ENCODE measurements at places on chromosomes 4 and X.

GRCh38 chrX:150234126-150234525 lies 129.0 kb upstream of the MAMLD1 start:
- no peak for DNase-seq

DNA sequence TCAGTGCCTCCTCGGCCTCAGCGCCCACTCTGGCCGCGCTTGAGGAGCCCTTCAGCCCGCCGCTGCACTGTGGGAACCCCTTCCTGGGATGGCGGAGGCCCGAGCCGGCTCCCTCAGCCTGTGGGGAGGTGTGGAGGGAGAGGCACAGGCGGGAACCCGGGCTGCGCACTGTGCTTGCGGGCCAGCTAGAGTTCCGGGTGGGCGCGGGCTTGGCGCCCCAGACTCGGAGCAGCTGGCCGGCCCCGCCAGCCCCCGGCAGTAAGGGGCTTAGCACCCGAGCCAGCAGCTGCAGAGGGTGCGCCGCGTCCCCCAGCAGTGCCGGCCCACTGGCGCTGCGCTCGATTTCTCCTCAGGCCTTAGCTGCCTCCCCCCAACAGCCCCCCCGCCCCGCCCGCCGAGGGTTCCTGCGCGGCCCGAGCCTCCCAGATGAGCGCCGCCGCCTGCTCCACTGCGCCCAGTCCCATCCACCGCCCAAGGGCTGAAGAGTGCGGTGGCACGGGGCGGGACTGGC lies 1137.0 kb downstream of the PCDH18 start:
- no peak for DNase-seq

GRCh38 chrX:20463296-20464075 lies 196.8 kb upstream of the RPS6KA3 start:
- no peak for DNase-seq

- no peak for DNase-seq
Observed at GRCh38 chr4:169690787-169691186, 67.0 kb downstream of the HPF1 start.

DNA sequence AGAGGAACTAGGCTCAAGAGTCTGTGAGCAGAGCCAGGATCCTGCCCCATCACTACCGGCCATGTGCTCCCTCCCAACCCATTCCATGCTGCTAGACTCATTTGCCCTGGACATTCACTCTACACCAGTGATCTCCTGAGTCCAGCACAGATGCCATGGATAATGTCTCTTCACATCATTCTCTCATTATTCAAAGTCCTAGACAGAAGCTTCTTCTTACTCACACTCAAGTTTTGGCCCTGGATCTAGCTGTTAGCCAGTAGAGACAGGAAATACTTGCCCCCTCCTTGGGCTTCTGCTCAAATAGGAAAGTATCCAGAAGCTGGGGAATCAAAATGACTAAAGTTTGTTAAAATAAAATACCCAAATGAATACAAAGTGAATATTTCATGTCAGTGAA lies 266.8 kb upstream of the LDB2 start:
- DNase-seq = no peak

DNA sequence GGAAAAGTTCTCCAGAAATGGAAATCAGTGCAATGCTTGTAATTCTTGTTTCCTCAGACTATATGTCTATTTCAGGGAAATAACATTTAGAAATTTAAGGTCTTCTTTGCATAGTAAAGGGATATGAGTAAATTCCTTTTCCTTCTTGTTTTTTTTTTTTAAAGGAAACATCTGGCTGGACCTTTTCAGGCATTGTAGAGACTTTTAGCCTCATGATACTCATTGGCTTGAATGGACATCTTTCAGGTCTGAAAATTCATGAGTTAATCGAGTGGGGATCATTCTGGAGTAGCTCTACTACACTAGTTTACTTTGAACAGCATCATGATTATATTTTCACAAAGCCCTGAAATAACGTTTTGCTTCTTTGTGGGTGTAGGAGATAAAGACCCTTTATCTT lies 88.6 kb upstream of the CBLL2 start:
- DNase-seq = no peak

DNA sequence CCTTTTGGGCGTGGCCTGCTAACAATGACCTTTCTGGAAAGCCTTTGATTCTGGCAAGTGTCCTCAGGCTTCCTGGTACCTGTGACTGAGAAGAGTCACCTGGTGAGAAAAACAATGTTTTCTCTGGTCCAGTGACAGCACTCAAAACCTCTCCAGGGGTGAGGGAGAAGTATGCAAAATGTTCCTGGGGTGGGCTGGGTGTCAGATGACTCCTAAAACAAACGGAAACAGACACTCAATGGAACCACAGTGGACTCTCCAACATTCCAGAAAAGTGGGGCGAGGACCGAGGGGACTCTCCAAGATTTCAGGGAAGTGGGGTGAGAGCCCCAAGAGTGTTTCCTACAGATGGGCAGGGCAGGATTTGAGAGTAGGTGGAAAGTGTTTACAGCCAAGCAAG lies 69.5 kb downstream of the ANAPC4 start:
- no peak for DNase-seq

- no peak for DNase-seq
Observed at GRCh38 chr4:108779958-108780357, 17.1 kb upstream of the ETNPPL start.

DNA sequence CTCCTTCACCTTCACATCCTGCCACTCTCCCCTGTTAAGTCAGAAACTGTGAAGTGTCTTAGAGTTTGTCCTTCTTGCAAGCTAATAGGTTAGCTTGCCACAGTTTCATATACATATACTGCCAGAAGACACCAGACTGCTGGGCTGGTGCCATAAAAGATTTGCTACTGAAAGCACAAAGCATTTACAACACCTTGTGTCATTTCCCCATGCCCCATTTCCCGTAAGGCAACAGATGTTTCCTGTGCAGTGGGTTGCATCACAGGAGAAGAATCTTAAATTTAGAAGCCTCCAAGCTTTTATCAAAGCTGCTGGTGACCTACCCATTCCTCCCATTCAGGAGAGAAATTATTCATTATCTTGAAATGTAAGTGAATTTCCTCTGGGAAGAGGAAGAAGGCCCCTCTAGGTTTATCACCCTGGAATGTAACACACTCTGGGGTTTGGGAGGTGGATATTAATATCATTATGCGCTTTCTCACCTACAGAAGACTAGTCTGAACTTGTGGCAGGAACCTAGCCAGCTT lies 34.5 kb upstream of the RAB33B start:
- DNase-seq = no peak

DNA sequence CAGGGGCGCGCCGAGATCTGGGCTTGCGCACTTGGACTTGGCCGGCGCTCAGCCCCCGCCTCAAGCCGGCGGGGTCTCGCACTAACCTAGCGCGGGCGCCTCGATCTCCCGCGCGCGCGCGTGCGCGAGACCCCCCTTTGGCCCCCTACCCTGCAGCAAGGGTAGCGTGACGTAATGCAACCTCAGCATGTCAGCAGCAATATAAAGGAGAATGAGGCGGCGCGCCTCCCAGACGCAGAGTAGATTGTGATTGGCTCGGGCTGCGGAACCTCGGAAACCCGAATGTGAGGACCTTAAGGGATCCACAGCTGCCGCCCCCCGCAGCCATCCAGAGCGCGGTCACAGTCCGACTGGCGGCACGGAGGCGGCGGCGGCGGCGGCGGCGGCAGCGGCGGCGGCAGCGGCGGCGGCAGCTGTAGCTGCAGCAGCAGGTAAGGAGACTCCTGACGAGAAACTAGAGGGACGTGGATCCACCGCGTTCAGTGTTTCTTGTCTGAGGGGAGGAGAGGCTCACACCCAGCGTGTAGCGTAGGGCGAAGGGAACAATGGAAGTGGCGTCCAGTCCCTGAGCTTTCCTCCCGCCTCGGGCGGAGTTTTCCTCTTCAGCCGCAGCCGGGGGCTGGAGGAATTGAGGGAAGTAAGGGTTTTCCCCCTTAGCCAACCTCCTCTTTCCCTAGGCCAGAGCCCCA lies at the start of the genes SATL1 and ZNF711:
SATL1 (minus strand) TSS at position 19 of the 689 bp plus-strand sequence. CDS start 134,811 bp downstream, outside the sequence.
ZNF711 (plus strand) TSS at position 231 of the 689 bp plus-strand sequence. CDS start 3,582 bp downstream, outside the sequence.
- DNase-seq = peak; percentile 13

- DNase-seq = no peak
Observed at GRCh38 chr4:100295792-100296191, 105.5 kb upstream of the DDIT4L start.

GRCh38 chr4:152630324-152630723 lies 49.5 kb downstream of the TMEM154 start:
- no peak for DNase-seq

DNA sequence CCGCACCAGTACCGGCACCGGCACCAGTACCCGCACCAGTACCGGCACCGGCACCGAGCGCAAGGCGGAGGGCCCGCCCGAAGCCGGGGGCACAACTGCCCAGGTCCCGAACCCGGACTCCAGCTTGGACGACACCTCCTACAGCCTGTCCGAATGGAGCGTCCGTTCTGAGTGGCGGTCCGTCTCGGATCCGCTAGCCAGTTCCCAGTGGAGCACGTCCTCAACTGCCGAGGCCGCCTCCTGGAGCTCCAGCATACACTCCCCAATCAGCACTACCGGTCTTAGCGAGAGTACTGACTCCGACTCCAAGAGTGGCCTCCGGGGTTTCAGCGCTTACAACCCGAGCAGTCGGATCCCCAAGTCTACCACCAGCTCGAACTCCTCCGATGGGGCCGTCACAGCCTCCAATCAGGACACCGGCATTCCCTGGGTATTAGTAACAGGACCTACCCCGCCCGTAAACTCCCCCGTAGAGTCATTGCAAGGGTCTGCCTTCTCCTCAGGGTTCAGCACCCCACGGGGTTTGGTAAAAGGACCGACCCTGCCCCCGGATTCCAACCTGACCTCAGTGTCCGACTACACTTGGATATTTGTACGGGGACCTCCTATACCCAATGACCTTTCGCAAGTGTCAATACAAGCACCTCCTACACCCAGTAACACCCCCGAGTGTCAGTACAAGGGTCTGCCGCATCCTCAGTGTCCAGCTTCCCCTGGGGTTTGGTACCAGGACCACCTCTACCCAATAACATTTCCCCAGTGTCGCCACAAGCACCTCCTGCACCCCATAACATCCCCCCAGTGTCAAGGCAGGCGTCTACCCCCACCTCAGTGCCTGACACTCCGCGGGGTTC lies 721 bp upstream of the MAOA start:
- DNase-seq = no peak

DNA sequence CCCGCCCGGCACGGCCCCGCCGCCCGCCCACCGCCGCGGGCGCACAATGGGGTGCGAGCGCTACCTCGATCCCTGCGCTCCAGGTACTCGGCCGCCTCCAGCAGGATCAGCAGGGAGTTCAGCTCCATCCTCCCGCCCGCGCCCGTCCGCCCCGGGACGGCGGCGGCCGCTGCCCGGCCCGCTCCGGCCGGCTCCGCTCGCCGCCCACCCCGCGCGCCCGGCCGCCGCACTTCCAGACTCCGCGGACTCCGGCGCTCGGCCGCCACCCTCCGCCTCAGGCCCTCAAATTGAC lies at the start of gene MXD4:
MXD4 (minus strand) TSS at position 257 of the 292 bp plus-strand sequence; CDS start at position 128, 129 bp downstream.
- DNase-seq = no peak

DNA sequence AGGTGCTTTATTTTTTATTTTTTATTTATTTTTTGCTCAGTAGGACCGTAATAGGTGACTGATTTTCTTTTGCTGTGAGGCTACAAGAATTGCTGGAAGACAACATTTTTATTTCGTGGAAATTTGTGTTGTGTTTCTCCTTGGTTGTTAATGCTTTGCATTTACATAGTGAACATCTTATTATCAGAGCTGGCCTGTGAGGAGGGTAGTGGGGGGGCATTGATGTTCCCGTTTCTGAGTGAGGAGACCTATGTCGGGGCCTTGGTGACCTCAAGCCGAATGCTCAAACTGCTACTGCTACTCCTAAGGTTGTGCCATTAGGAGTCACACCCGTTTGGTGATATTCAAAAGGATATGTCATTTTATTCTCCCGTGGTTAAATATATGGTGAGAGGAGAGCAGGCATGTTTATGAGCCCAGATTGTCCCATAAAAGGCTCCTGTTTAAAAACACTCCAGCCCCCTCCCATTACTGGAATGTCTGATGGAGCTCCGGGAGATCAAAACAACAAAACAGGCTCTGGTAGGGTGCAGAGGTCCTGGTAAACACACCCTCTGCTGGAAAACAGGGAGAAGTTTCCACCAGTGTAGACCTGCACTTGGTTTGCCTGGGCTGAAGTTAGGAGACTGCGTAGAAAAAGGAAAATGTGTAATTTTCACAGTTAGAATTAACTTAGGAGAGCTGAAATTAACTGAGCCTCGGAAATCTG lies 5.6 kb downstream of the PDGFRA start:
- no peak for DNase-seq

DNA sequence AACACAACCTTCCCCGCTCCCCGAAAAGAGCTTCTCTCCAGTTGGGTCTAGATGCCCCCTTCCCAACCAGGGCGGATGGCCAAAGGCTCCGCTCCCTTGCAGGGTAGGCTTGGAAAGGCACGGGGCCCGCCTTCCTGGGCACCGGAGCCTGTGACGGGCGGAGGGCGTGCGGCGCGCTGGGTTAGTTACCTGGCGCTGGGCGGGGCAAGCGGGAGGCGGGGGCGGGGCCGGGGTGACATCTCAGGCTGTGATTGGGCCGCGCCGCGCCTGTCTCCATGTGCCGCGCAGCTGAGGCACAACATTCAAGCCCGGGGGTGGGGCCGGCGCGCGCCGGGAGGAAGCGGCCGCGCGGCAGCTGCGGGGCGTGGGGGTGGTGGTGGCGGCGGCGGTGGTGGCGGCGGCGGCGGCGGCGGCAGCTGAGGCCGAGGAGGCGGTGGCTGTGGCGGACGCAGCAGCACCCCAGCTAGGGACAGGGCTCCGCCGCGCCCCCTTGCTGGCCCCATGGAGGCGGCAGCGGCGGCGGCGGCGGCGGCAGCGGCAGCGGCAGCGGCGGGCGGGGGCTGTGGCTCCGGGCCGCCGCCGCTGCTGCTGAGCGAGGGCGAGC lies at the start of gene REPS2:
REPS2 (plus strand) TSS at position 298 of the 604 bp plus-strand sequence; CDS start at position 502, 204 bp downstream.
- peak; percentile 48 for DNase-seq

DNA sequence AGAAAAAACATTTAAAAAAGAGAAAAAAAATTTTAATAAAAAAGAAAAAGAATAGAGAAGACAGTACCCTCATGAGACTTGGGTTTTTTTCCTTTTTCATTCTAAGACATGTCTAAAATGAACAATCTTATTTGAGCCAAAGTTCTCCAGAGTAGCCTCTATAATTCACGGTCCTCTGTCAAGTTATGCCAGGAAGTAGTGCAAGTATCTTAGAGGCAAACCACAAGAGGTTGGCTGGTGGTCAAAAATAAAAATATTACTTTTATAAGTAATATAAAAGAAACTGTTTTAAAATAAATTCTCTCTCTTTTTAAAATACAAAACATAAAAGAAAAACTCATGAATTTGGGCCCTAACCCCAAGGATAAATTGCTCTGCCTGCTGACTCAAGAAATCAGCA lies 26.5 kb downstream of the HNRNPDL start:
- no peak for DNase-seq

- DNase-seq = no peak
Observed at GRCh38 chr4:7988437-7988836, 48.8 kb upstream of the AFAP1 start.

- DNase-seq = no peak
Observed at GRCh38 chr4:67475155-67475554, 70.1 kb downstream of the CENPC start.

GRCh38 chr4:7087036-7087435 lies 19.2 kb upstream of the GRPEL1 start:
- DNase-seq = no peak

GRCh38 chrX:131812847-131813825 lies 210.0 kb upstream of the STK26 start:
- DNase-seq = no peak

DNA sequence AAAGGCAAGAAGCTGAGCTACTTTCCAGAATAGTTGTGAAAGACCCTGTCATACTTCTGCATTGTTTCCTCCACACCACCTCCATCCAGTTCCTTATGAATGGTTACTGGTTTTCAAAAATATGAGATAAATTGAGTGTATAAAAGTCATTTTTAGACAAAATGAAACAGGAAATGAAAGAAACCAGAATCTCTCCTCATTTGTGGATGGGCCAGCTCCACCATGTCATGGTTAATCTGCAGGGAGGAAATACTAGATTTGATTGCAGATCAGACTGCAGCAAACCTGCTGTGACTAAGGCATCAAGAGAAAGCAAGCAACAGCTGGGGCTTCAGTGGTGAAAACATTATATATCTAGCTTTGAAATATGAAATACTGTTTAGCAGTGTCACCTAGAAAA lies 23.8 kb downstream of the F9 start:
- DNase-seq = no peak
